ENCODE measurements at places on chromosomes 4 and X. TPM values are rescaled to one million over a fixed set of nuclear protein-coding genes. Genes with fewer than 3 reads are reported as not detected.

- DNase-seq: no peak
Measured at GRCh38 chrX:35562395-35562794, 235.7 kb upstream of the MAGEB16 start.

- DNase-seq: no peak
Measured at GRCh38 chrX:3263681-3264126, 82.7 kb downstream of the MXRA5 start.

GRCh38 chrX:100625985-100626491, 10.6 kb downstream of the TSPAN6 start:
- no peak for DNase-seq

GRCh38 chr4:168524006-168524405, 27.2 kb downstream of the PALLD start:
- DNase-seq: no peak

GRCh38 chr4:83054928-83055327, 19.9 kb downstream of the COPS4 start:
- no peak for DNase-seq

DNA sequence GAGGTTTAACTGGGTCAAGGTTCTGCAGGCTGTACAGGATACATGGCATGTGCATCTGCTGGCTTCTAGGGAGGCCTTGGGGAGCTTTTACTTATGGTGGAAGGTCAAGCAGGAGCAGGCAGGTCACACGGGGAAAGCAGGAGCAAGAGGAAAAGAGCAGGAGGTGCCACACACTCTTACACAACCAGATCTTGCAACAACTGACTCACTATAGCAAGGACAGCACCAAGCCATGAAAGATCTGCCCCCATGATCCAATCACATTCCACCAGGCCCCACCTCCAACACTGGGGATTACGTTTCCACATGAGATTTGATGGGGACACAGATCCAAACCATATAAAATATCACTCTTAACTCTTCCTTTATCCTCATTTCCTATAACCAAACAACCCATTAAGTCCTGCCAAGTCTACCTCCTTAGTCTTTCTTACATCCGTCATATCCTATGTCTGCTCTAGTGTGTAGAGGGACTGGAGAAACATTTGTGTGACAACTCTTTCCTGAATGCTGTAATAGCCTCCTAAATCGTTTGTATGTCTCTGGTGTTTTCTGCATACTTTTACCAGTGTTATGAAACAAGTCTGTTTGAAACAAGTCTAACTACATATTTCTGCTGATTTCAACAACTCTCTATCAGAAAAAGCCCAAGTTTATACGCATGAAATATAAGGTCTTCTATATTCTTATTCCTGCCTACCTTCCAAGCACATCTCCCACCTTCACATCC, 8.3 kb upstream of the RAP2C start:
- DNase-seq: no peak

DNA sequence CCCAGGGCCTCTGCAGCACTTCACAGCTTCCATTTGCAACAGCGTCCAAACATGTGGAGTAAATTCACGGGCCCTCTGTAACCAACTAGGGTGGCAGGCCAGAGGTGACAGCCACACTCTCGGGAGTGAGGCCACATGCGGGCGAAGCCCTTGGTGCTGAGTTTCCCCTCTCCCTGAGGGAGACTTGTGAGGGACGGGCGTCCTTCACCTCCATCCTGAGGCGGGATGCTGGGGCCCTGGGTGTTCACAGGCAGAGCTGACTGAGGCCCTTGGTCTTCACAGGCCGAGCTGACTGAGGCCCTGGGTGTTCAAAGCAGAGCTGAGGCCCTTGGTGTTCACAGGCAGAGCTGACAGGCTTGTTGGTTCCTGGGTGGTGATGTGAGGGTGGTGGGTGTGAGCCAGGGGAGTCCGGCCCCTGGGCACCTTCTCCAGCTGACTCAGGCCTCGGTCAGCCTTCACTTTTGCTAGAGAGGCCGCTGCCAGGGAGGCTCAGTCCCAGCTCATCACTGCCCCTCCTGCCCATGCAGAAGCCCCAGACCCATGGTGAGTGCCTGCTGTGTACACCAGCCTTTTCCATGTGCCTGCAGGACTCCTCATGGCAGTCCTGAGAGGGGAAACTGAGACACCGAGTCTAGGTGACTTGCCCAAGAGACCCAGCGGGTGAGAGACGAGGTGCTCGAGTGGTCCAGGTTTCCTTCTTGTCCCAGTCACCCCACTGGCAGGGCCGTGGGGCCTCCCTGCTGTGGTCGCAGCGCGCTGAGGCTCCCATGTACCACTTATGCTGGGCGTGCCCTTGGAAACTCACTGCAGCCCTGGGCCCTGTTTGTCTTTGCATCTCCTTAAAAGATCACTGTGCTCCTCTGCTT, 8.5 kb downstream of the WFS1 start:
- no peak for DNase-seq

DNA sequence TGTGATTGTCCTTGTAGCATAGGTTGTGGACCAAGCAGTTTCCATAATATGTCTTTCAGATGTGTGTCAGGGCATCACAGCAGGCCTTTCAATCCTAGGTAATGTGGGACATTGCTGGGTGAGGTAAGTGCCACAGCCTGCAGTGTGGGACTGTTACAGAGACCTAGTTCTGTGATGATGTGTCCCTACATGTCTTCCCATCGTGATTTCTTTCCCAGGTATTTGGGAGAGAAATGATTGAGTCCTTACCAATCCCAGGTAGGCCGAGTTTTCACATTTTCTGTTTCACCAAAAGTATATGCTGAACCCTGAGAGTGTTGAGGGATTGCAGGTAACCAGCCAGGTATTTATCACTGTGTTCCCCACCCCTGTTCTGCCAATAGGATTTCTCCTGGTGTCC, 10.6 kb upstream of the ATXN3L start:
- DNase-seq: no peak

GRCh38 chr4:68256284-68256683, 10.8 kb upstream of the TMPRSS11B start:
- DNase-seq: no peak

DNA sequence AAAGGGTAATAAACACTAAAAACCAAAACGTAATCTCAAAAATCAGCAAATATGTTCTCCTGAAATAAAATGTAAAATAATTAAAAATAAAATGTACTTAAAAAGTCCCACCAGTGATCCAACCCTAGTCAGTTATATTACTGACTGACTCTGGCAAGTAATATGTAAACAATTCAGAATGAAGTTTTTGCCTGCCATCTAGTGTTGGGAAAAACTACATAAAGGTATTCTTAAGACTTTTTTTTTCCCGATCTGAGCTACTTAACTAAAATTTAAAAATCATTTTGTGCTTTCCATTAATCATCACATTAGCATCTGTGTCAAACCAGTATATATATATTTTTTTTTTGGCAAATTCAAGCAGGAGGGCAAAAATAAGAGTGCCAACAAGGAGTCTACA, 24.0 kb downstream of the RCHY1 start:
- DNase-seq: no peak

DNA sequence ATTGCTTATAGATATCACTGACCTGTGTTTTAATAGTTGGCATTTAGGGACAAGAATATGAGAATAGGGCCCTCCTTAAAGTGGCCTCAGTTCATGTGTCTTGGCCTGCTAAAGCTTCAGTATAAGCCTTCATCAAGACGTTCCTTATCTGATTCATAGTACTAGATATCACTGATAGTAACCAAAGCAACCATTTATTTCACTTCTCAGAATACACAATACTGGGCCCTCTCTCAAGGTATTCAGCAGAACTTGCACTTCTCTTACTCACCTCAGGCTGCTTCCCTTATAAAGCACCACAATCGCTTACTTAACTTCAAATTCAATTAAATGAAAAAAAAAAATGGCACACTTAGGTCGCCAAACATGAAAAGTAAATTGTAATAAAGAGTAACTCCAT, 259.4 kb upstream of the PCDH7 start:
- DNase-seq: no peak

- DNase-seq: no peak
Measured at GRCh38 chr4:44704673-44705072, 21.7 kb downstream of the GNPDA2 start.

DNA sequence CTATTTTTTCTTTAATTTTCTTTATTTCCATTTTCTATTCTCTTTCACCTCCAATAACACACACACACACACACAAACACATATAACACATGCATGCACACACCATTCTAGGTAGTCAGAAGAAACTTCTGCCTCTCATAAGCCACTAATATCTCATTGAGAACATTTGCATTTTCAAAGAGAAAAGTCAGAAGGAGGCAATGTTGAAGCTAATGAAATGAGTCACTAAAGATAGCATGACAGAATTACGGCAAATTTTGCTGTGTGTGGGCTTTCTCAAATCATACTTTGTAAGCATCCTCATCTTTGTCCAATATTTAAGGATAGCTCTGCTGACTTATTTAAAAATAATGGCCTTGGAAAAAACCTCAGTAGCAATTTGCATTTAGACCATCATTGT, 291.3 kb downstream of the GUCY2F start:
- DNase-seq: no peak

- no peak for DNase-seq
Measured at GRCh38 chr4:95444812-95445211, 104.0 kb downstream of the UNC5C start.

DNA sequence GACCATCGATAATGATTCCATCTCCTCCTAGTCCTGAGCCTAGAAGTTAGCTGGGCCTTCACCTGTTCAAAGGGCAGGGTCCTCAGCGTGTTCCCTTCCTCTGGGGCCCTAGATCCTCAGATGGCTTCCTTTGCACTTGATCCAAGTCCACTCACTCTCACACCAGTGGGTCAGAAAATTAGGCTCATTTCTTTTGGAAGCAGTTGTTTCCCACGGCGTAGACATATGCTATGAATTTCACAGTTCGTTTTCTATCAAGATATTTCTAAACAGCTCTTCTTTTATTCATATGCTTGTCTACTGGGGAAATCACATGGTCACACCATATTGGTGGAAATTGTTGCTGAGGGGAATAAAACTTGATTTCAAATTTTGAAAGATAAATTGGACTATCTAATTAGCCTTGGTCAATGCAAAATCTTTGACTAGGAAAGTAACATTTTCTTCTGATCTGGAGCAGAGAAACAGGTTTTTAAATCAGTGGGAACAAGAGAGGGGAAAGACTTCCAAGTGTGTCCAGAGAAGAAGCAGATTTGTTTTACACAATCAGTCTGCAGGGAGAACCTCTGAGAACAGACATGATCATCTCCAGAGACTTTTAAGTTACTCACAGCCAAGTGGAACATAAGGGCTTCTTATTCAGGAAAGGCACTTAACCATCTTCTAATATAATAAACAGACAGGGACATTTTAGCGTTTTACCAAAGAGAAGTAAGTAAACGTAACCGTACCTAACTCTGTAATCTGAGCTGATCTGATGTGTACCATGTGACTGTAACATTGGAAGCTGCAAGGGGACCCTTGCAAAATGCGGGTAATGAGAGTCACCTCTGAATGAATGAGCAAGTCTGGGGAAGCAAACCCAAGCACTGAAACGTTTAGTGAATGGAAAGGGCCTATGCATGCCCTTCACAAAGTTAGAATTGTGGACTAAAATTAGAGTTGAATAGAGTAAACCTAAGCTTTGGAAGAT, 455.7 kb upstream of the FAT1 start:
- no peak for DNase-seq

GRCh38 chr4:76982638-76983584, 33.4 kb downstream of the SEPTIN11 start:
- DNase-seq: no peak

GRCh38 chr4:16034010-16034748, 49.6 kb downstream of the PROM1 start:
- DNase-seq: no peak

GRCh38 chr4:115187136-115187535, 73.7 kb upstream of the NDST4 start:
- no peak for DNase-seq

- no peak for DNase-seq
Measured at GRCh38 chrX:41471786-41472185, 24.6 kb downstream of the NYX start.

- no peak for DNase-seq
Measured at GRCh38 chr4:117847849-117848248, 186.4 kb upstream of the NDST3 start.

- no peak for DNase-seq
Measured at GRCh38 chr4:141350122-141350905, 129.6 kb downstream of the ZNF330 start.

DNA sequence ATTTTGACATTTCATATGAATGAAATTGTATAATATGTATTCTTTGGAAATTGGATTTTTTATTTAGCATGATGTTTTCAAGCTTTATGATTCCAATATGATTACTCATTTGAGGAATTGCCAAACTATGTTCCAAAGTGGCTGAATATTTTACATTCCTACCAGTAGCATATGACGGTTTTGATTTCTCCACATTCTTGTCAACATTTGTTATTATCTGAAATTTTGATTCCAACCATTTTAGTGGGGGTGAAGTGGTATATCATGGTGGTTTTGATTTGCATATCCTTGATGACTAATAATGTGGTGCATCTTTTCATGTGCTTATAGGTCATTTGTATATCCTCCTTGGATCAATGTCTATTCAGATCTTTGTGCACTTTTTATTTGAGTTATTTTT, 2.6 kb upstream of the BEX1 start:
- no peak for DNase-seq

DNA sequence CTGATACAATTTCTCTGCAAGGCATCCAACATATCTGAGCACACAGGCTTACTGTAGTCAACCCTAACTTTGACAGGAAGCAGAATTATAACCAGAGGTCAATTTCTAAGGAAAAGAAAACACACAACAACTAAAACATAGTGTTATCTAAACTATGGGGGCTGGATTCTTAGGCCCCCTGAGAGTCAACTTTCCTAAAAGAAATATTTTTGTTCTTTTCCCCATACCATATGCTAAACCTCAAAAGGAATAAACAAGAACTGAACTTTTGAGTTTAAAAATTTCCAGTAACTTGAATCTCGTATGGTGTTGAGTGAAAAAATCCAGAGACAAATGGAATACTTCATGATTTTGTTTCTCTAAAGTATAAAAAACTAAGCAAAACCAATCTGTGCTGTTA, 42.9 kb downstream of the ATXN3L start:
- no peak for DNase-seq

DNA sequence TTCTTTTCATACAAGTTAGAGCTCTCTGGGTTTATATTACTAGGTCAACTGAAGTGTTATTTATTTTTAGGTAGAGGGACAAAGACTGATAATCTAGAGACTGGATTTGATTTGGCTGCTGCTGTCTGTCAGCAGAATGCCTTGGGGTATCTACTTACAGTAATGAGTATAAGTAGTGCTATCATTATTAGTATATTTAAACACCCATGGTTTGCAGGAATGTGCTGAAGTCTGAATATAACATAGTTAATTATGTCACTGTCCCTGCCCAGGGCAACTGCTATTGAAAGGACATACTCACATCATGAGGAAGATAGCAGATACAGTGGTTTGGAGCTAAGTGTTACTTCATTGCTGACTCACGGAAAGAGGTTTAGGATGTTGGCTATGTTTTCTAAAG, 76.2 kb downstream of the PRRG1 start:
- DNase-seq: no peak

GRCh38 chrX:46791927-46792809, 33.2 kb upstream of the SLC9A7 start:
- no peak for DNase-seq

The NDP gene
- not detected for total RNA-seq

The NFXL1 gene
- 11.9 TPM for total RNA-seq

The CXXC4 gene
- total RNA-seq: not detected

The CORIN gene
- total RNA-seq: 0.30 TPM

The CLNK gene
- 0.89 TPM for total RNA-seq

The IBSP gene
- total RNA-seq: not detected

The SPATA18 gene
- not detected for total RNA-seq

The SSX2B gene
- not detected for total RNA-seq

The ESX1 gene
- total RNA-seq: 0.11 TPM

The ABCB7 gene
- total RNA-seq: 53.9 TPM
